ENCODE measurements at places on chromosomes 2 and 18. TPM values are rescaled to one million over a fixed set of nuclear protein-coding genes. Genes with fewer than 3 reads are reported as not detected.

GRCh38 chr2:192885569-192886160, 690.9 kb upstream of the TMEFF2 start:
- DNase-seq = no peak
- no peaks in the 10 kb centered on the region for H3K36me3 ChIP-seq
- H3K27me3 ChIP-seq = no peaks in the 10 kb centered on the region
- no peak overlapping the region for H3K27ac ChIP-seq
- H3K4me3 ChIP-seq = no peak overlapping the region
- H3K4me1 ChIP-seq = no peaks in the 10 kb centered on the region

DNA sequence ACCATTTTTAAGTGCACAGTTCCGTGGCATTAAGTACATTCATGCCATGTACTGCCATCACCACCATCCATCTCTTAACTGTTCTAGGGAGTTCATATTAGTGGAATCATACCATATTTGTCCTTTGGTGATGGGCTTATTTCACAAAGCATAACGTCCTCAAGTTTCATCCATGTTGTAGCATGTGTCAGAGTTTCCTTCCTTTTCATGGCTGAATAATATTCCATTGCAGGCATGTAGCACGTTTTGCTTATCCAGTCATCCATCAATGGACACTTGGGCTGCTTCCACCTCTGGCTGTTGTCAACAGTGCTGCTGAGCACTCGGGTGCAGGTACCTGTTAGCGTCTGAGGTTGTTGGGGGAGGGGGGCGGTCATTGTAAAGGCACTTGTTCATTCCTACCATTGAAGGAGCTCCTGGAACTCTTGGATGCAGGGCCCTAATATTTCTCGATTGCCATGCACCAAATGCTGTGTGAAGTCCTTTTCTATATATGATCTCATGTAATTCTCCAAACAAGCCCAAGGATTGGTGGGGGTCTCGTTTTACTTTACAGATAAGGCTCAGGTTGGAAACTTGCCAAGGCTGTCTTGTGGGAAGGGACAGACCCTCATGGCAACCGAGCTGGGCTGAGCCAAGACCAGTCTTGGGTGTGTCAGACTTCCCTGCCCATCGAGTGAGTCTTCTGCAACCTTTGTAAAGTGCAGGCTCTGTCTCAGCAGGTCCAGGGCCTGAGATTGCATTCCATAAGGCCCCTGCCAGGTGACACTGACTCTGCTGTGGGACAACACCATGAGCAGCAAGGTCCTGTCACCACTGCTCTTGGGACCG, 42.9 kb upstream of the SH3RF3 start:
- H3K36me3 ChIP-seq = no peaks in the 10 kb centered on the region
- no peaks in the 10 kb centered on the region for H3K4me1 ChIP-seq
- no peak overlapping the region for H3K27ac ChIP-seq
- H3K27me3 ChIP-seq = no peaks in the 10 kb centered on the region

GRCh38 chr2:48380208-48380607, 149.7 kb upstream of the STON1 start:
- DNase-seq = no peak
- no peaks in the 10 kb centered on the region for H3K27me3 ChIP-seq
- no peaks in the 10 kb centered on the region for H3K4me1 ChIP-seq
- no peak overlapping the region for H3K27ac ChIP-seq
- no peak overlapping the region for H3K4me3 ChIP-seq

DNA sequence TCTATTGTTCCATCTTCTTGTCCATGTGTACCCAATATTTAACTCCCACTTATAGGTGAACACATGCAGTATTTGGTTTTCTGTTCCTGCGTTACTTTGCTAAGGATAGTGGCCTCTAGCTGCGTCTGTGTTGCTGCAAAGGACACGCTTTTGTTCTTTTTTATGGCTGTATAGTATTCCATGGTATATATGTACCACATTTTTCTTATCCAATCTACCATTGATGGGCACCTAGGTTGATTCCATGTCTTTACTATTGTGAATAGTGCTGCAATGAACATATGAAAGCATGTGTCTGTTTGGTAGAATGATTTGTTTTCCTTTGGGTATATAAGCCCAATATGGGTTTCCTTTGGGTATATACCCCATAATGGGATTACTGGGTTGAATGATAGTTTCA, 77.3 kb upstream of the MMADHC start:
- H3K4me1 ChIP-seq = no peaks in the 10 kb centered on the region
- no peak for DNase-seq
- no peaks in the 10 kb centered on the region for H3K36me3 ChIP-seq
- H3K27me3 ChIP-seq = no peaks in the 10 kb centered on the region
- H3K4me3 ChIP-seq = no peak overlapping the region
- no peak overlapping the region for H3K27ac ChIP-seq

Gene TUBB6
- total RNA-seq = 137 TPM

Gene EVA1A
- total RNA-seq = 2.8 TPM

Gene APLF
- total RNA-seq = 16.9 TPM

Gene REEP1
- 0.93 TPM for total RNA-seq

Gene PARD3B
- 2.0 TPM for total RNA-seq

Gene VWA3B
- total RNA-seq = not detected

Gene LCT
- total RNA-seq = 0.03 TPM

All from neural progenitor cell (in vitro differentiated cells).